ENCODE measurements at places on chromosomes 13 and 19. TPM values are rescaled to one million over a fixed set of nuclear protein-coding genes. Genes with fewer than 3 reads are reported as not detected.

Gene APBA3
- polyA plus RNA-seq: 16.9 TPM

Gene KLK6
- 28.0 TPM for polyA plus RNA-seq

Gene CAMSAP3
- 18.9 TPM for polyA plus RNA-seq

Gene ANGPTL4
- polyA plus RNA-seq: 3.6 TPM

Gene CADM4
- polyA plus RNA-seq: 43.0 TPM

Gene KIR3DL2
- not detected for polyA plus RNA-seq

Gene CGB5
- not detected for polyA plus RNA-seq

Gene KLC3
- polyA plus RNA-seq: 1.7 TPM

Gene EEF2
- polyA plus RNA-seq: 1,435 TPM

Gene SULT2B1
- polyA plus RNA-seq: 0.38 TPM

Gene FBXO17
- 88.0 TPM for polyA plus RNA-seq

Gene TRPC4
- polyA plus RNA-seq: 7.9 TPM

Gene ELAVL3
- 0.05 TPM for polyA plus RNA-seq

Gene CERS1
- 4.5 TPM for polyA plus RNA-seq

Gene CAPN12
- 8.0 TPM for polyA plus RNA-seq

Gene NLRP7
- polyA plus RNA-seq: not detected

Gene SLC25A41
- 1.0 TPM for polyA plus RNA-seq

Gene HTR2A
- 1.0 TPM for polyA plus RNA-seq

Gene LSM4
- polyA plus RNA-seq: 84.7 TPM

Gene C1QTNF9
- 0.38 TPM for polyA plus RNA-seq

Gene PROZ
- 2.3 TPM for polyA plus RNA-seq

Gene RETN
- polyA plus RNA-seq: 0.40 TPM

Gene CYP4F3
- 1.4 TPM for polyA plus RNA-seq

Gene KIR2DL3
- not detected for polyA plus RNA-seq

Gene COX7A1
- polyA plus RNA-seq: 25.6 TPM

Gene LYPD5
- 0.33 TPM for polyA plus RNA-seq

Gene FOSB
- polyA plus RNA-seq: 95.9 TPM

Gene CACNG6
- polyA plus RNA-seq: 0.71 TPM

Gene LIG1
- 81.3 TPM for polyA plus RNA-seq

Gene FAM216B
- polyA plus RNA-seq: not detected

Gene DACH1
- polyA plus RNA-seq: 120 TPM

Gene CEBPA
- 4.3 TPM for polyA plus RNA-seq

Gene TTC9B
- 0.25 TPM for polyA plus RNA-seq

Gene PTGER1
- 1.6 TPM for polyA plus RNA-seq

Gene LILRB4
- polyA plus RNA-seq: 1.3 TPM

Gene ZNF667
- 25.3 TPM for polyA plus RNA-seq

Gene RFPL4AL1
- 0.25 TPM for polyA plus RNA-seq

Gene HCST
- polyA plus RNA-seq: 1.1 TPM

Gene PDX1
- not detected for polyA plus RNA-seq

Gene S1PR5
- polyA plus RNA-seq: 0.57 TPM
